Type B pancreatic cell (in vitro differentiated cells): ENCODE measurements at places on chromosomes 6 and 20. TPM values are rescaled to one million over a fixed set of nuclear protein-coding genes. Genes with fewer than 3 reads are reported as not detected.
A peak's percentile ranks its signal among the peaks of the same experiment; 100 is the strongest.

DNA sequence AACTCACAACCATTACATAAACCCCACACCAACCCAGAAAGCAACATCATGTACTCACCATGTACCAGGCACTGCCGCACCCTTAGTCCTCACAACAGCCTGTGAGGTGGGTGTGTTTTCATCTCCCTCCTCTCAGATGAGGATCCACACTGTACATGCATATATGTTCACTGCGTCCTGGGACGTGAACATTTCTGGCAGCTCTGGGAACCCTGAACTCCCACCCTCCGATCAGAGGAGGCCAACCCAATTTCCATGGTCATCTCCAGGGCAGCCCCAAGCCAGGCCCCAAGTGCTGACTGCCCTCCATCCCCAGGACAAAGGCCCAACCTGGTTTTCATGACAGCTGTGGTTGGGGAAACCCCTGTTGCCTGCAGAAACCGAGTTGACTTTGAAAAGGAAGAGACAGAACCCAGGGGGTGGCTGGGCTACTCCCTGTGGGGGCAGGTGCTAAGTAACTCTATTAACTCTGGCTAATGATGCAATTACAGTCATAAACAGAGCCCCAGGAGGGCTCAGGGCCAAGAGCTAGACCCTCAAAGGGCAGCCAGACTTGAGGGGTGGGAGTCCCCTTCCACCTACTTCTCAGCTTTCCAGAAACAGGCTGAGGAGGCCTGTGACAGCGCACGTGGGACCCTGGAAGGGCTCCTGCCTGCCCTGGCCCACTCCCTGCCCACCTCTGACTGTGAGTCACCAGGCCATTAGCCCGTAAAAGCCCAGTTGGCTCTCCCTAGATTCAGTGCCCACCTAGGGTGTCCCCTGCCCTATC is 2.6 kb downstream of the TFEB start:
- H3K4me3 ChIP-seq: peak overlapping the region; percentile 58
- H3K27ac ChIP-seq: no peak overlapping the region
- H3K27me3 ChIP-seq: peaks cover 23% of the 10 kb centered on the region
- DNase-seq: no peak

The XKR7 gene
- 4.2 and 4.9 TPM in 2 replicates for total RNA-seq

DNA sequence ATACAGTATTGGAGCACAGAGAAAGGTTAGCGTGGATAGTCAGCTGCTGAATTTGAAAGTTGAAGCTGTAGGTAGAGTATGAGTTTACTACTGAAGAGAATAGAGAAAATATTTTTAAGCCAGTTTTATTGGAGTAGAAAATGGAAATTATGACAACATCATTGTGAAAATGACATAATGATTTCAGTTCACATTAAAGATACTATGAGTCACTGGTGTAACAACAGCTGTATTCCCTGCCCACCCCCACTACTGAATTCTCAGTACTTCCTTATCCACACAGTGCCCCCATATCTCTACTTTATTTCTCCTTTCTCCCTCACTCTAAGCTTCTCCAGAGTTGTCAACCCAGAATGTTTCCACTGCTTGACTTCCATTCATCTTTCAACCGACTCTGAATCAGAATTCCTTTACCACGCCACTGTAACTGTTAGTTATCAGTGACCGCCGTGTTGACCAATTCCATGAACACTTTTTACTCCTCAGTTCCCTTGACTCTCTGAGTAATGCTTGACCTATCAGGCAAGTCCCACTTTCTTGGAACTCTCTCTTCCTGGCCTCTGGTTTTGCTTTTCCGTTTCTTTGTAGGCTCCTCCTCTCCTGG is 139.6 kb downstream of the AIG1 start:
- H3K4me1 ChIP-seq: peaks cover 12% of the 10 kb centered on the region
- no peak overlapping the region for H3K27ac ChIP-seq
- H3K27me3 ChIP-seq: no peaks in the 10 kb centered on the region
- no peak overlapping the region for H3K4me3 ChIP-seq

The ADAM33 gene
- total RNA-seq: 0.29 and 8.2 TPM in 2 replicates

The MEP1A gene
- total RNA-seq: 3.6 and 22.4 TPM in 2 replicates

- H3K27me3 ChIP-seq: peaks cover 15% of the 10 kb centered on the region
- H3K36me3 ChIP-seq: no peaks in the 10 kb centered on the region
- DNase-seq: no peak
- H3K27ac ChIP-seq: no peak overlapping the region
- H3K4me3 ChIP-seq: no peak overlapping the region
These were observed 6.5 kb upstream of the AHCY start for GRCh38 chr20:34309691-34310090.

- H3K27me3 ChIP-seq: no peaks in the 10 kb centered on the region
- H3K4me1 ChIP-seq: peaks cover 16% of the 10 kb centered on the region
- no peak overlapping the region for H3K27ac ChIP-seq
- no peaks in the 10 kb centered on the region for H3K36me3 ChIP-seq
- DNase-seq: no peak
- no peak overlapping the region for H3K4me3 ChIP-seq
These were observed 306.5 kb upstream of the RSPO3 start for GRCh38 chr6:126812010-126812409.

DNA sequence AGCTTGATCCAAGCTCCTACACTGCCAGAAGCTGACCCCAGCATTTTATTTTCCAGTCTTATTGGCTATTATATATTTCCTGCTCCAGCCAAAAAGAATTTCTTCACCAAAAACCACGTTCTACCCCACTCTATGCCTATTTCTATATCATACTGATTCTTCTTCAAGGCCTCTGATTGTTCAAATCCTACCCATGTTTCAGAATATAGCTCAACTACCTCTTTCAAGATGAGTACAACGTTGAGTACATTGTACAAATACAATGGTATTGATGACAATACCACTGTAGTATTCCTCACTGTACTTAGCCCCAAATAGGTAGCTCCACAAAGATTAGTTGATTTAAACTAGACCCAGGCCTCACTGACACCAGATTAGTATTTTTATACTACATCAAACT is 31.0 kb downstream of the ASCC3 start:
- no peaks in the 10 kb centered on the region for H3K4me1 ChIP-seq
- no peak for DNase-seq
- H3K27me3 ChIP-seq: no peaks in the 10 kb centered on the region
- no peak overlapping the region for H3K4me3 ChIP-seq
- no peak overlapping the region for H3K27ac ChIP-seq
- H3K36me3 ChIP-seq: peaks cover 15% of the 10 kb centered on the region

The SLC17A9 gene
- total RNA-seq: 3.9 and 5.6 TPM in 2 replicates

DNA sequence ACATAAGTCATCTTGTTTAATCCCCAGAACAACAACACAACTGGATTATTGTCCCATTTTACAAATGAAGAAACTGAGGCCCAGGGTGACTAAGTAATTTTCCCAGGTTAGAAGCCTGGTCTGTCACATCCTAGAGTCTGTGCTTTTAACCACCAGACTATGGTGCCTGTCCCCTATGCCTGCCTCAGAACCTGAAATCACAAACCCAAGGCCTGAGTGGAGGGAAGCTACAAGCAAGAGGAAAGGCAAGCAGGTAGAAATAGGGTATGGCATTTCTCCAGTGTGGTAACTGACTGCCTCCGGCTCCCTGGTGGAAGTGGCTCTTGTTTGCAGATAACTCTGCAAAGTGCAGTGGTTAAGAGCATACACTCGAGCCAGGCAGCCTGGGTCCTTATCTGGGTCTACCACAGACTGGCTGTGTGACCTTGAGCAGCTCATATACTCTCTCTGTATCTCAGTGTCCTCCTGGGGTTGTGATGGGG is 2.5 kb downstream of the TMEM63B start:
- peaks cover 49% of the 10 kb centered on the region for H3K4me1 ChIP-seq
- H3K4me3 ChIP-seq: peak overlapping the region; percentile 86
- no peak overlapping the region for H3K27ac ChIP-seq
- H3K36me3 ChIP-seq: peaks cover 4% of the 10 kb centered on the region

DNA sequence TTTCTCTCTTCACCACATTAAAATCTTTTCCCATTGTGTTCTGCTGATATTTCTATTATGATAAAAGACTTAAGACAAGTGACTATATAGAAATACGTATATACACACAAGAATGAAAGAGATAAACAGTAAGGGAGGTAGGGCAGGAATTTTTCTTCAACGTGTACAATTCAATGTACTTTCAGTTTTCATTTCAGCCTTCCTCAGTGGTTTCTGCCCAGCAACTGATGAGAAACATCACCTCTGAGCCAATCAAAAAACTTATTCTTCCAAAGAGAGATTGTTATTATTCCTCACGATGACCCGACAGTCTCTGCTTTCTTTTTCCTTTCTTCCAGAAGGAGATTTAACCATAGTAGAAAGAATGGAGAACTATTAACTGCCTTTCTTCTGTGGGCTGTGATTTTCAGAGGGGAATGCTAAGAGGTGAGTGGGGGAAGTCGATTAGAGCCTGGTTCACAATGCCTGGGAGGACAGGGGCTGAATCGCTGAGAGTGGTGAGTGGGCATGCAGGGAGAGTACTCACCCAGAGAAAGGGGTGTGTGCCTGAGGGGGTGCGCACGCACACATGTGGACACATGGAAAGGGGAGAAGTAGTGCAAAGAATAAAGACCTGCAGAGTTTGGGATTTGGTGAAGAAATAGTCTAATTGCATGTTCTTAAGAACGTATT is at the start of gene BTN3A1:
Gene BTN3A1 (plus strand): TSS at position 289 of the 672 bp plus-strand sequence. CDS start 3,289 bp downstream, outside the sequence.
- H3K4me3 ChIP-seq: peak within 1 kb of the TSS; percentile 97
- H3K36me3 ChIP-seq: peaks cover 8% of the 10 kb centered on the region
- DNase-seq: no peak
- H3K27me3 ChIP-seq: peaks cover 8% of the 10 kb centered on the region
- H3K27ac ChIP-seq: peak within 1 kb of the TSS; percentile 98

The FOXQ1 gene
- 20.5 and 27.9 TPM in 2 replicates for total RNA-seq

The OXT gene
- 1.2 TPM in 1 of 2 replicates, not detected in the other for total RNA-seq

DNA sequence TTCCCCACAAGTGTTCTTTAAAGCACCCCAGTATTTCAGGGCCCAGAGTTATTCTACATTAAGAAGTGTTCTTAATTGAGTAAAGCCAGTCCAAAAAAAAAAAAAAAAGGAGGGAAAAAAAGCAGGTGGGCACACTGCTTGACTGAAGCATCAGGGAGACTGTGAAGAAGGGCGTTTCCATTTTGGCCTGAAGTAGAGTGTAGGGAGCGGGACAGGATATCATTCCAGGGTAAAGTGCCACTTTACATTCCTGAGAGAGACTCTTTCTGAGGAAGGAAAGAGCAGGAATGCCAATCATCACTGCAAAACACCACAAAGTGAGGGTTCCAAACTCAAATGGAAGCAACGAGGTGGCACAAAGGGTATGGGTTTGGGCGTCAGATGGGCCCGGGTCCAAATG is 54.1 kb upstream of the BEND6 start:
- no peaks in the 10 kb centered on the region for H3K27me3 ChIP-seq
- H3K4me1 ChIP-seq: no peaks in the 10 kb centered on the region
- DNase-seq: no peak
- H3K27ac ChIP-seq: no peak overlapping the region
- no peaks in the 10 kb centered on the region for H3K36me3 ChIP-seq

DNA sequence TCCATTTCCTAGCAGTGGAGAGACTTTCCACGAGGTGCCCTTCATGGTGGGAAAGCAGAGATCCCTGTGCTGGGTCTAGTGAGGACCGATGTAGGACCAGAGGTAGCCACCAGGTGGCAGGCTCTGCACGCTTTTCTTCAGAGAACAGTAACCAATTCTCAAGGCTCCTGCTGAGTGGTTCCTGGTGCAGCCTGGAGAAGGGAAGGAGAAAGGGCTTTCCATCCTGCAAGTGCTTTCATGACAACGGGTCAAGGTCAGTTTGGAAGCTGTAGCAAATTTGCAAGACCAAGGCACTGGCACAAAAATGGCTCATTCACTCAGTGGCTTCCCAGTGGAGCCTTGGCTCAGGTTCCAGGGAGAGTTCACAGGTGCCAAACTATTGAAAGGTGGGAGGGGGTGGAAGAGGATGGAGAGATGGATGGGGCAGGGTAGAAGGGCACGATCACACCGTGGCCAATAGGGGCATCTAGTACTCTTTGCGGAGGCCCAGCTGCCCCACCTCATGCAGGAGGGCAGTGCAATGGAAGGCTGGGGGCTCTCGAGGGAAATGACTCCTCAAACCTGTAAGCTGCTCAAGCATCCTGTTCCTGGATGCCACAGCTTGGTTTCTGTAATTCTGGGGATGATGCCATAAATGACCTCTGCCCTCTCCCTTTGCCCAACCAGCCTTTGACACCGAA is 25.5 kb upstream of the KCNK16 start:
- DNase-seq: peak; percentile 80
- peaks cover 4% of the 10 kb centered on the region for H3K27me3 ChIP-seq
- H3K27ac ChIP-seq: no peak overlapping the region
- no peak overlapping the region for H3K4me3 ChIP-seq
- H3K36me3 ChIP-seq: no peaks in the 10 kb centered on the region
- peaks cover 11% of the 10 kb centered on the region for H3K4me1 ChIP-seq

The PROKR2 gene
- total RNA-seq: 4.8 and 5.9 TPM in 2 replicates

The TNFRSF21 gene
- 74.2 and 96.7 TPM in 2 replicates for total RNA-seq

DNA sequence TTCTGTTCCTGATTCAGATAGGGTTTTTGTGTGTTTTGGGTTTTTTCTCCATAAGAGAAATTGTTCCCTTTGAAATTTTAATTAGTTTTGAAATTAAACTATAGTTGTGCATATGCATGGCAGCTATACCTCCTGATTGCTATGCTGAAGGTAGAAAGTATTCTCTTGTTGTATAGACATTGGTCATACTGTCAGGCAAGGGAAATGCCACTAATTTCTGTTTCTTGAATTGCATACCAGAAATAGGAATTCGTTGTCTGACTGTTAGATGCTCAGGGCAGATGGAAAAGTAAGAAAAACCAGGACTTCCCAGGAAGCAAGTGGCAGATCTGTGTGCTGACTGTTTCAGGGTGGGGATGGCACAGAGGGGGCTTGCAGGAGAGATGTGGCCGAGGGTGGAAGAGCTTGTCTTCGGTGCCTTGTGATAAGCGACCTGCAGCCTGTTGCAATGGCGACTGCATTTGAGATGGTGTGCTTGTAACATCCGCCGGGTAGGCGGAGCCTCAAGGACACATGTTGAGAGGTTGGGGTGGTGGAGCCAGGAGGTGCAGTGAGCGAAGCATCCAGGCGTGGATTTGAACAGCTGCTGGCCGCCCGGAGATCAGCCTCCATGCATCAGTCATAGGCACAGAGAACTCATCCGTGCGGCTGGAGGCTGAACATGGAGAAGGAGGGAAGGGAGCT is 42.8 kb downstream of the RREB1 start:
- H3K27me3 ChIP-seq: no peaks in the 10 kb centered on the region
- peaks cover 7% of the 10 kb centered on the region for H3K36me3 ChIP-seq
- H3K4me3 ChIP-seq: peak overlapping the region; percentile 29
- no peak for DNase-seq
- H3K27ac ChIP-seq: peak overlapping the region; percentile 82

- DNase-seq: peak; percentile 2
- H3K4me3 ChIP-seq: no peak overlapping the region
- H3K36me3 ChIP-seq: no peaks in the 10 kb centered on the region
These were observed 88.0 kb downstream of the CLIC5 start for GRCh38 chr6:45927421-45928320.

GRCh38 chr6:2738373-2738979 is 12.2 kb downstream of the MYLK4 start:
- peaks cover 12% of the 10 kb centered on the region for H3K4me1 ChIP-seq
- no peak overlapping the region for H3K27ac ChIP-seq
- no peak for DNase-seq
- H3K36me3 ChIP-seq: no peaks in the 10 kb centered on the region
- H3K4me3 ChIP-seq: no peak overlapping the region
- peaks cover 3% of the 10 kb centered on the region for H3K27me3 ChIP-seq
